ENCODE measurements at places on chromosomes 16 and 17.
A peak's percentile ranks its signal among the peaks of the same experiment; 100 is the strongest.

DNA sequence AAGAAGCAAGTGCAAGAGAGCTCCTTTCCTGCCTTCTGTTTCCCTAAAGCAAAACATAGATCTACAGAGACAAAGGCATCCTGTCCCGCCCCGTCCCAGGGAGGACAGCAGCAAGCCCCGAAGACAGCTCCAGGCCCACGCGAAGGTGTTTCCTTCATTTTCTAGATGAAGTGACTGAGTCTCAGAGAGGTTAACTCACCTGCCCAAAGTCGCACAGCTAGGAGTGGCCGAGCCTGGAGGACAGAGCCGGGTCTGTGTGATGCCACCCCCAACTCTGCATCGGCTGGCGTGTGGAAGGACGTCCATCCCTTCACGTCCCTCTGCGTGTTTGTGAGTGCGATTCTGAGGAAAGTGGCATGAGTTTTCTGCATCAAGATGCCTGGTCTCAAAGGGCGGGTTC, 187.2 kb upstream of the CHMP6 start:
- no peak for DNase-seq

DNA sequence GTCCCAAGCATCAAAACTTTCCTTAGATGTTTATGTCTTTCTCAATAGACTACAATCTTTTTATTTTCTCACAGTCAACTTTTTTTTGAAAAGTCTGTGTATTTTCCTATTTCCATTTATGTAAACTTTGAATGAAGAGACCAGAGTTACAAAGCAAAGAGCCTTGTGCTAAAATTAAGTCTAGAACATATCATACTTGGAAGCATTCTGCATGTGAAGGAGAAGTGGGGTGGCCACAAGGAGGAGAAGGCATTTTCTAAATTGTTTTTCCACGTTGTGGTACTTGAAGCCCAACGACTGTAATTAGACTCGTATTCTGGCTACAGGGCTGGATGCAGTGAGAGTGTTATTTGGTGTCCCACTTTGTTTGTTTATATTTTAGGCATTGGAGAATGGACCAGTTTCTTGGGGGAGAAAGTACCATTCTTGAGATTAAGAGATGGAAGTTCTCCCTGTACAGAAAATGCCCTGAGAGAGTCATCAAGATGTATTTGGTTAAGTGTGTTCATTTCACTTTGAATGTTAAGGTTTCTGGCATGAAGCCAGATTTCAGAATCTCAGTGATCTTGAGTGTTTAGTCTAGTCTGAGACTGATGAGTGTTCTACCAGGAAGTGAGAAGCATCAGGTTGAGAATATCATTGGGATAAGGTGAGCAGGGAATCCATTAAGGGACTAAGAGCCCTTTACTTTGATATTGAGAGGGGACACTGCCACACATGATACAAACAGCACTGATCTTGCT, 71.6 kb downstream of the MAP2K6 start:
- peak; percentile 1 for DNase-seq

GRCh38 chr17:47663912-47664623, 14.3 kb downstream of the KPNB1 start:
- peak; percentile 50 for DNase-seq

DNA sequence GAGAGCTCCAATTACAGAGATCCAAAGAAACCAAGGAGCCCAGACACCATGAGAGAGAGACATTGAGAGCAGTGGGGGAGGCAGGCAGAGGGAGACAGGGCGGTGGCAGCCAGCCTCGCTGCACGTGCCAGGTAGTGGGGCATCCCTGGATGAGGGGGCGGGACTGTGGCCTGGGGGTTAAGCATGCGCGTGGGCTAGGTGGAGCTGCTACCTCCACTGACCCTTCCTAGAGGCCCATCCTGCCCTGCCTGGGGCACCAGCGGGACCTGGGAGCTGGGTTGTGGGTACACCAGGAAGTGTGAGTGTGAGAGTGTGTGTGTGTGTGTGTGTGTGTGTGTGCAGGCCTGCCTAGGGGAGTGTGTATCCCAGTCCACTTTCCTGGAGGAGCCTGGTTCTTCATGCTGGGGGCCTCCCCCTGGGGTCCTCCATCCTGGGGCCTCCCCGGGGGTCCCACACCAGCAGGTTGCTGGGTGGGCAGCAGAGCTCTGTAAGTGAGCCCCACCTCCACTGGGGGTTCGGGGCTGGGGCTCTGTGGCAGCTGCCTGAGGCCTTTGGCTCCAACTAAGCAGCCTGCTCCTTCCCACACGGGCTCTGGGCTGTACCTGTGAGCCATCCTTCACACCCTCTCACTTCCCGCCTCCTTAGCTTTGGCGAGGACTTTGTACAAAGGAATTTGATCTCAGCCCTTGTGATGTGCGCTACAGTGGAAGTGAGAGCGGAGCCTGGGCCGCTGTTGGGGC, 127.4 kb downstream of the IRF8 start:
- no peak for DNase-seq

- DNase-seq, result no peak
Observed at GRCh38 chr16:54106057-54106456, 180.5 kb downstream of the IRX3 start.

DNA sequence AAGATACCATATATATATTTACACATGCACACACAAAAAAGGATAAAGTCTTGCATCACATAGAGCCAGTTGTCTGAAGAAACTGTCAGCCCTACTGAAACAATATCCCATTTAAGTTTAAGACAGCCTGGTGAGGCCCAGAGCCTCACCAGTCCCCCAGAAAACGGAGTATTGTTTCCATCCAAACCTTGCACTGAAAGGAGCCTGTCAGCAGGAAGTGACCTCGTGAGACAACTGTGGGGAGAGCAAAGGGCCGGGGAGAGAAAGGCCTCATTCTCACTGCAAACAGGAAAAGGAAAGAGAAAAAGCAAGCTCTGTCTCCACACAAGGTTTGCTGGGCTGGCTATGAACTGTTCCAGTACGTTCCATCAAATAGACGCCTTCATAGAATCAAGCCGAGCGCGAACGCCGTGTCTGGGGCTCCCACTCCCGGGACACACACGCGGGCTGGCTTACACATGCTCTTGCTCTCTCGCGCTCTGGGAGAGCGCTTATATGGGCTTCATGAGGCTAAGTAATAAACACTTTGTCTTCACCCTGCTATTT, 44.4 kb upstream of the ZFHX3 start:
- DNase-seq, result no peak

DNA sequence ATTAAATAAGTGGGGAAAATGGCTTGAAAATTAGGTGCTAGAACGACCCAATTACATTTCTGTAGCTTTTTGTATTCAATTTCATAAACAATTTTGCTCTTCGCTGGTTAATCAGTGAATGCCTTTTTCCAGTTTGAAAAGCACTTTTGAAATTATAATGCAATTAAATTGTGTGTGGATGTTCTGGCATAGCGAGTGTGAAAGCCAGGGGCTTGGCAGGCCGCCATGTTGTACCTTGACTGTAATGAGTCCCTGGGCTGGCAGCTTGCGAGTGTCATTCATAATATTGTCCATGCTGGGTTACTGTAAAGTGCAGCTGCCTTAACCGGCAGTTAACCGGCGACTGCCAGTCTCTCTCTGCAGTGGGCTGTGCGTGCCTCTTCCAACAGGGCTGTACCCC, 177.8 kb downstream of the CCDC182 start:
- DNase-seq, result no peak

DNA sequence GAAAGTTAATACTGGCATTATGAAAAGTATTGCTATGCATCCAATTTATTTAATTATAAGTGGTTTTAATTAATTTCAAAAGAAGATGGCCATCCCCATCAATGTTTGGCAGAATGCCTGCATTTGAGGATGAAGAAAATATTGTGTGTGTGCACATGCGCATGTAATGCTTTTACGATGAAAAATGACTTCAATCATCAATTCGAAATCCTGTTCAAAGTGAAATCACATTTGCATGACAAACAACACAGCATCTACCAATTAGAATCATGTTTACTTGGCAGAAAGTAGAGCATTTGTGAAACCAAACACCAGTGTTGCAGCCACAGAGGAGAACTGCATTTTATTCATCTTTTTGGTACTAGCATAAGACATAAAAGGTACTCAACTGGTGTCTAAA, 191.9 kb upstream of the PIRT start:
- DNase-seq, result no peak

GRCh38 chr17:45688353-45688752, 95.8 kb upstream of the CRHR1 start:
- DNase-seq, result no peak

DNA sequence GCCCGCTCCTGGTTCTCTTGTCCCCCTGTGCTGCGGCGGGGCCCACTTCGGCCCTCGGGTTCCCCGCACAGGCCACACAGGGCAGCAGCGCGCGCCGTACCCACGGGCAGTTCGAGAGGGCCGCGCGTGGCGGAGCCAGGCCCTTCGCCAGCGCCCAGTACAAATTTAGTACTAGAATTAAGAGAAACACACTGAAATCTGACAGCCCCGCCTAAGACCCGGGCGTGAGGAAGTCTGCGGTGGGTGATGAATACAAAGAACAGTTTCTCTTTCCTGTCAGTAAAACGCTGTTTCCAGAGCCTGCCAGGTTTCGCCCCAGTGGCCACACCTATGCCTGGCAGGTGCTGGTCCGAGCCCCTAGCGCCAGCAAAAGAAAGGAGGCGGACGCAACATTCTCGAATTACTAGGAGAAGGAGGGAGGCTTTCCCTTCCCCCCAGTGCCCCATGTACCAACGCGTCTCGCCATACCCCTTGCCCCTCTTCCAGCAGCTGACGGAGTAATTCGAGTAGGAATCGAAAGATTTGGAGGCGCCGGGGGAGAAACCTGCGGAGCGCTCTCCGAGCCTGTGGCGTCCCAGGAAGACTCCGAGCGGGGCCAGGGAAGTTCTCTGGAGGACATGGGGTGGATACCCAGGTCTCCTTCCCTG, 591 bp upstream of the SLFN5 start:
- peak; percentile 66 for DNase-seq

DNA sequence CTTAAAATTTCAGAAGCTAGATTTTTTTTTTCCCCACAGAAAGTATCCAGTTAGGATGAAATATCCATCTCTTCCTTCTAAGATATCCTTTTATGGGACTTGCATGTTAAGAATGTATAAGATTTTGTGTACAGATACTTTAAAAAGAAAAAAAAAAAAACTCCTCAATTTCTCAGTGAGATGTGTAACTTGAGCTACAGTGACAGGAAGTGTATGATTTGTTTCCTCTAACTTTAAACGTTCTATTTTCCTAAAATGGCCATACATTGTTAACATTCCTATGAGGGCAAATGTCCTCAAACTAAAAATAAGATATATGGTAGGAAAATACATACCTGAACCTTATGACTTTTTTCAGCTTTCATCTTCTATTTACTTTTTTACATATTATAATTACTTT, 8.9 kb downstream of the FBXO47 start:
- DNase-seq, result no peak

- DNase-seq, result no peak
Observed at GRCh38 chr17:78716814-78717393, 65.2 kb downstream of the CYTH1 start.

DNA sequence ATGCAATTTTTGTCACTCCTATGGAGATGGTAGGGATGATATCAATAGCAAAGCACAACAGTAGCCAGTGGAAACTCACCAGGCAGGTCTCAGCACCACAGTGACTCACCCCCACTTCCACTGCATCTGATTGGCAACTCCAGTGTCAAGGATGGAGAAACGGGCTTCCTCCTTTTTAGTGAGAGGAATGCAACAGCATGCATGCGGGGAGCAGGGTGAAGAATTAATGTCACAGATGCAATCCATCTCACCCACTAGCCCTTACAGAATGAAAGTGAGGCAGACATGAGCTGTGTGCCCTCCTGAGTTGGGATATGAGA, 467.0 kb upstream of the C16orf82 start:
- DNase-seq, result no peak

DNA sequence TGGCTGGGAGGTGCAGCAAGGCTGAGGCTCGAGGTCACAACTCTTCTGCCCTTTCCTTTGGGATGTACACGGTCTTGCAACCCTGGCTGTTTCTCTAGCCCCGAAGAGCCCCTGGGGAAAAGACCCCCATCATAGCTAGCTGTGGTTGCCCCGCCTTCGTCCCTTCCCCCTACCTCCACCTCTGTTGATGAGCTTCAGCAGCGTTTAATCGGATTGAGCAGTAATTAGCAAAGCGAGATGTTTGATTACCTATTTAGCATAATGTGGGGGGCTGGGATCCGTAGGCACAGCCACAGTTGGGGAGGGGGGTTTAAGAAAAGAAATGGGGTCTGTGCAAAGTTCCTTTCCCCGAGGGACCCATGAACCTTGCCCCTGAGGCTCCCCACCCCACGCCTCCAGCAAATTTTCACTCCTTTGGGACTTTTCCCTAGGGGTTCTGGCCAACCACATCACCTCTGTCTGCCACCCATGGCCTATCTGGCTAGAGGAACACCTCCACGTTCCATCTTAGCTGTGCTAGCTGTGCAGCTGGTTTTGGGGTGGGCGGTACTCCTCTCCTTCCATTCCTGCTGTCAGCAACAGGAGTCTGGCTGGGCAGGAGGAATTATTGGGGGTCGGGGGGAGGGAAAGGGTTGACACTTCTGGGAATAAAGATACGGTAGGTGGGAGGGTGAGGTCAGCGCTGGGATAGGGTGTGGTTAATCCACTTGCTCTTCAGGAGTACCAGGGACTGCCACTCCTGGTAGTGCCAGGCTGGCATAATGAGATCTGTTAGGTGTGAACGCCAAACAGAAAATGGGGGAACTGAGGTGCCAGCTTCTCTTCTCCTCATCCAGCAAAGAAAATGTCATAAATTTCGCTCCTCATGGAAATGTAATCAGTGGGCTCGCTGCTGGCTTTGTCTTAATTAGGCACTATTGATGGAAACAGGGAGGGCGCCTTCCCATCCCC, 1.3 kb upstream of the DNAH2 start:
- DNase-seq, result no peak

DNA sequence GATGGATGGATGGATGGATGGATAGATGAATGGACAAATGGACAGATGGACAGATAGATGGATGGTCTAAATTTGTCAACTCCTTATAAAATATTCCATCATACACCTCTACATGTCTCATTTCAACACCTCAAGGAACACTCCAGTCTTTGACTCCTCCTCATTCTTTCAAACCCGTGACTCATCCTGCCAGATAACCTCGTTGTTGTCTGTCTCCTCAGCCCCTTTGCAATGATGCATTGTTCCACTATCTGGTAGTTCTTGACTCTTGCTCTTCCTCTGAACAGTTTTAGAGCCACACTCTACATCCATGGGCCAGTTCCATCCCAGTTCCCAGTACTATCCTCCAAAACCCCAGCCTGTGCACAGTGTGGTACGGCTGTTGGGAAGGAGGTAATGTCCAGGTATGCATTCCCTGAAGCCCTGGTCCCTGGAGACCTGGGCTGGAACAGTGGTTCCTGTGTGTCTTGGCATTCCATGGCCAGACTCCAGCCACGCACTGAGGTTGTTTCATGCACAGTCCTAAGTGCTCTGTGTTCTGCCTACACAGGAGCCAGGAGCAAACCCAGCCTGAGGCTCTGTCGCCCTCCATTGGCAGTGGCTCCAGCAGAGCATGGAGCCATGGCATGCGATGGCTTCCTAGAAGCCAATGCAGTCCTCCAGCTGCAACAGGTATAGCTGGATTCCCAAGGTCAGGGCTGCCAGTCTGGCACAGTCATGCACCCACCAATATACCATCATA, 105.7 kb downstream of the C17orf67 start:
- DNase-seq, result no peak

GRCh38 chr16:8958344-8959167, 5.2 kb downstream of the USP7 start:
- DNase-seq, result peak; percentile 25
